ENCODE measurements at places on chromosomes 12 and 14.

DNA sequence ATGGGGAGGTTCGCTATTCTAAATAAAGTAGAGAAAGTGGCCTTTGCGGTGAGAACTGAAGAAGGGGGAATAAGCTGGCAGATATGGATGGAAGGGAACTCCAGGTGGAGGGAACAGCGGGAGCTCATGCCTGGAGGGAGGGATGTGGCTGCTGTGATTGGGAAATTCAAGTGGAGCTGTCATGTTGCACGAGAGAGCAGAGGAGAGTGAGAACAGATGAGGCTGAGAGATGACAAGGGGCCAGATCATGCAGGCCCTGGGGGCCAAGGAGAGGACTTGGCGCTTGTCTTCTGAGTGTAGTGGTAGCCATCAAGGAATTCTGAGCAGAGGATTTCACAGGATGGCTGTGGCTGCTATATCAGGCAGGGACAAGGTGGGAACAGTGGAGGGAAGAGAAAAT lies 35.0 kb downstream of the TGFB3 start:
- no peak for DNase-seq

DNA sequence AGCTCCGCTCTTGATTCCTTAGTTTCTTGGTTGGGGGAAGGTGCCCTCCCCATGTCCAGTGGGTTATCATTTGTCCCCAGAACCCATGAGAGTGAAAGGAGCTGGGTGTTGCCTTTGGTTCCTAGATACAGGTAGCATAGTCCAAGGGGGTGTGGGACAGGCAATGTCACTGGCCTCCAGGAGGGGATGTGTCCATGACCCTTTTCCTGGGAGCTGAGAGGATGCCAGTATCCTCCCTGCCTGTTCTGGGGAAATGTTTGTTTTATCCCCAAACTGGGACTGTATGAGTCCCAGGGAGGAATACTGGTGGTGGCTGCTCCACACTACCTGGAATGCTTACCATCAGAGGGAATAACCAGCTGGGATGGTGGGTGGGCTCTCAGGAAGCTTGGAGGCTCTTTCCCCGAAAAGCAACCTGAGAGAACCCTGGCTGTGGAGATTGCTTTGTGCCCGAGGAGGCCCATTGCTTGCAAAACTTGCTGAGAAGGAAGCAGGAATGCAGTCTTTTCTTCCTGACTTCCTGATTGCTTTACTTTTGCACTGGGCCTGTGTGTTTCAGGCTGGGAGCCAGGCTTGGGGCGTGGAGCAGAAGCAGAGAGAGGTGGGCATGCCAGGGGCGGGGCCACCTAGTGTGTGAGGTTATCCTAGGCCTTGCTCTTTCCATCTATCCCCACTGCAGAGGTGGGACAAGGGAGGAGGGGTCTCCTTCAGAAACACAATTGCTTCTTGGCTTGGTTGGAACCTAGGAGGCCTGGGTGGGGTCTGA lies 715 bp upstream of the SLC10A1 start:
- no peak for DNase-seq

DNA sequence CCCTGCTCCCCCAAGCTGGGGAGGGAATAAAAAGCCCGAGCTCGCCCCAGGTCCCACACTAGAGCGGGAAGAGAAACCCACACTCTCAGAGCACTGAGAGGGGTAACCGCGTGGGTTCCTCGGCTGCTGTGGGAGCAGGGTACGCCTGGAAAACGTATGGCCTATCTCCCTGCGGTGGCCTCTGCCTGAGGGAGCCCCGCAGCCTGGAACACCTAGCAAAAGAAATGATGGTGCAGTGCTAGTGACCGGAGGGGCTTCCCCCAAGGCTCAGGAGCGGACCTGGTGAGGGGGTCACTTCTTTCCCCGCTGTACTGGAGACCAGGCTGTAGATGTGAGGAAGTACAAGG lies 2.5 kb upstream of the OR4N2 start:
- DNase-seq: no peak

- no peak for DNase-seq
These were observed 72.8 kb downstream of the PAPOLA start for GRCh38 chr14:96574633-96575632.

DNA sequence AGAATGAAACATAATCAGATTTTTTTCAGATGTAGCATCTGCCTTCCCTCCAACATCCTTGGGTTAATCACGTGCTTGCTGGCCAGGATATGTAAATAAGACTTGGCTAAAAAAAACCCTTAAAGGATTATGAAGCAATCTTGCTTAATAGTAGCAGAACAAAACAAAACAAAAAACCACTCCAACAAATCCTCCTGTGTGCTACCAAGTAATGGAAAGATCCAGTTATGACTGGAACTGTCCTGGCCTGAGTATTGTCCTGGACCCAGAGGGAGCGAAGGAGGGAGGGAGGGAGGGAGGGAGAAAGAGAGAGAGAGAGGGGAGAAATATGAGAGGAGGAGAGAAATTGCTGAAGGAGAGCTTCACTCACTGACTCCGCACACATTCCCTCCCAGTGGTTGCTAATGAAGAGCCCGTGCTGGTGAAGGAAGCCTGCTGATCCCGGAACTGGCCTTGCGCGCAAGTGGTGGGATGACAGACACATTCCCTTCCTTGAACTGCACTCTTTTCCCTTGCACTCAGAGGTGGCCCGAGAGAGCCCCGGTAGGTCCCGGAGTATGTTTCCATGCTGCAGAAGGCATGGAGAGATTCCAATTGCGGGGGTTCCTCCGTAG lies 57.2 kb downstream of the HMGA2 start:
- no peak for DNase-seq

Measured in stimulated activated CD4-positive, alpha-beta T cell treated with anti-CD3 and anti-CD28 coated beads, Interleukin-1b, Interleukin-23, amount 100 ng/mL, for 1 hour (primary cell).